ENCODE measurements at places on chromosomes 16 and 17.
A peak's percentile ranks its signal among the peaks of the same experiment; 100 is the strongest.

GRCh38 chr16:87297918-87298631 is 19.1 kb downstream of the C16orf95 start:
- DNase-seq: no peak

GRCh38 chr17:63519972-63520882 is 2.9 kb upstream of the KCNH6 start:
- DNase-seq: peak; percentile 37

- no peak for DNase-seq
Observed at GRCh38 chr16:56673921-56674320, 4.3 kb downstream of the MT1H start.

GRCh38 chr17:10421900-10422542 is at the start of gene MYH8:
TSS of gene MYH8 (minus strand) at chr17:10421950. CDS start at chr17:10420227, 1,723 bp downstream.
- no peak for DNase-seq

DNA sequence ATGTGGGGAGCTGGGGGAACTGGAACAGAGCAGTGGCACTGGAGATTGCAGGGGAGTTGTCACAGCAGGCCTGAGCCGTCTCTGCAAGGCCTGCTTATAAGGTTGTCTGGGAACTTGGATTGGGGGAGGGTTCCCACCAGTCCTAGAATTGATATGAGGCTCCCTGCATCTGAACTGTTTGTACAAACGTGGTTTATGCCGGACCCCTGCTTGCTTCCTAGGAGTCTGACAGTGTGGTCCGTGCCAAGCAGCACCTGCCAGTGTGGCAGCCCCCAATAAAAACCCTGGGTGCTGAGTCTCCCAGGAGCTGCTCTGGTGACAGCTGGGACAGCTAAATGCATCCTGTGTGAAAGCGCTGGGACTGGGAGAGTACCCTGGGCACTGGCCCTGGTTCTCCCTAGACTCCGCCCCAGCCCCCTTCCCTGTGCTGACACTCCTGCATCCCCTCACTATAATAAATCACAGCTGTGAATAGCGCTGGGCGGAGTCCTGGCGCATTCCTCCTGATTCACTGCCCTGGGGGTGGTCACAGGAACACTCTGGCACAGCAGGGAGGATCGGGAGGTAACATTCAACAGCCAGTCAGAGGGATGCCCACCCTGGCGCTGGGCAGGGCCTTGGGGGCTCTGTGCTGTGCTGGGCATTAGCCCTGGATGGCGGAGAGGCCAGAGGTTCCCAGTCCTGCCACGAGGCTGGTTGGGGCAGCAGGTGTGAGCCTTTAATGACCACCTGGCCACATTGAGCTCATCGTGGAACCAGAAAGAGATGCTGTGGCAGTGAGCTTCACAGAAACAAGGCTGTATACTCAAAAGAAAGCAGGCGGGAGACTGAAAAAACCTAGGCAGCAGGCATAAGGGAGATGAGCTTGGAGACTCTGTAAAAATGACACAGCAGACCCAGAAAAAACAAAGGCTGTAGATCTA is 45.6 kb downstream of the RMI2 start:
- DNase-seq: no peak

GRCh38 chr17:17344507-17345293 is 41.5 kb downstream of the NT5M start:
- DNase-seq: no peak

GRCh38 chr17:73569762-73570319 is 74.4 kb downstream of the SDK2 start:
- no peak for DNase-seq

DNA sequence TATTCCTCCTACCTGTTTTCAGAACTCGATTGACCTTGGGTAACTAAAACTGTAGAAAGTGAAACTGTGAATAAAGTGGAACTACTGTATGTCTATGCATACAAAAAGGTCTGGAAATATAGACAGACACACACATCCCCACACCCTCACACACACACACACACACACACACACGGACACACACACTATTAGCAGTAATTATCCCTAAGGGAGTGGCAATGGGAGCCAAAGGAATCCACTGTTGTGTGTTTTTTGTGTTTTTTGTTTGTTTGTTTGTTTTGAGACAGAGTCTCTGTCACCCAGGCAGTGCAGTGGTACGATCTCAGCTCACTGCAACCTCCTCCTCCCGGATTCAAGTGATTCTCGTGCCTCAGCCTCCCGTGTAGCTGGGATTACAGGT is 26.6 kb upstream of the SRCIN1 start:
- no peak for DNase-seq

- DNase-seq: no peak
Observed at GRCh38 chr17:58626905-58627304, 64.9 kb downstream of the TEX14 start.

- no peak for DNase-seq
Observed at GRCh38 chr17:74213861-74214391, 555 bp downstream of the TTYH2 start.

GRCh38 chr16:66069587-66069986 is 296.9 kb upstream of the CDH5 start:
- no peak for DNase-seq

DNA sequence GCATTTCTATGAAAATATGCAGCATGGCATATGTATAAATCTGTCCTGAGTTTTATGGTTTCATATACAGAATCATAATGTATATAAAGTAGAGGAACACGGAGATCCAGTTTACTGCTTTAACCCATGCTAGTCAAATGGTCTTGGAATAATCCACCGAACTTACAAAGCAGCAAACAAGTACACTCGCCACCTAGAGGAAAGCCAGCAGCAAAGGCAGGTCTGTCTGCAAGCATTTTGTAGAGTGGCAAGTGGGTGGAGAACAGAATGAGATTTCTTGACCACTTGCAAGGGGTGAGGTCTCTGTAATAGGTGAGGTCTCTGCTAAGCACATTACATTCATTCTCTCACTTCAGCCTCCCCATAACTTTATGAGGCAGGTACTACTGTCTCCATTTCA is 308.3 kb downstream of the CA10 start:
- DNase-seq: no peak

DNA sequence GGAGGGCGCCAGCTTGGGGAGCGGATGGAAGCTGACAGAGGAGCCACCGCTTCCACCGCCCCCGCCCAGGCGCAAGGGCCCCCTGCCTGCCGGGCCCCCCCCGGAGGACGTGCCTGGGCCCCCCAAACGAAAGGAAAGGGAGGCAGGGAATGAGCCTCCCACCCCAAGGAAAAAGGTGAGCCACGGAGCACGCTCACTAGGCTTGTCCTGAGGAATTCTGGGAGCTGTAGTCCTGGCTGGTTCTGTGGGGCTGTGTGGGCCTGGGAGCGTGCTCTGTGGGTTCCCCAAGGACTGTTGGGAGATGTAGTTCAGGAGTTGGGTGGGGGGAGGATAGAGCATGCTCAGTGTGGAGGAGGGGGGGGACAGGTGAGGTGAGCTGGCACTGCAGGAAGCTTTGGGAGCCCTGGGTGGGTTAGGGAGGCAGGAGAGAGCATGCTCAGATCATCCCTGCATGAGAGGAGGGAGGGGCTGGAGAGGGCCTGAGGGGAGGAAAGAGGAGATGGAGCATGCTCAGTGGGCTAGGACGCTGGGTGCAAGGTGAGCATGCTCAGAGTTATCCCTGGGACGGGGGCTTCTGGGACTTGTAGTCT is 4.5 kb downstream of the FBXL19 start:
- DNase-seq: no peak

- no peak for DNase-seq
Observed at GRCh38 chr16:28091656-28092055, 28.1 kb upstream of the GSG1L start.

DNA sequence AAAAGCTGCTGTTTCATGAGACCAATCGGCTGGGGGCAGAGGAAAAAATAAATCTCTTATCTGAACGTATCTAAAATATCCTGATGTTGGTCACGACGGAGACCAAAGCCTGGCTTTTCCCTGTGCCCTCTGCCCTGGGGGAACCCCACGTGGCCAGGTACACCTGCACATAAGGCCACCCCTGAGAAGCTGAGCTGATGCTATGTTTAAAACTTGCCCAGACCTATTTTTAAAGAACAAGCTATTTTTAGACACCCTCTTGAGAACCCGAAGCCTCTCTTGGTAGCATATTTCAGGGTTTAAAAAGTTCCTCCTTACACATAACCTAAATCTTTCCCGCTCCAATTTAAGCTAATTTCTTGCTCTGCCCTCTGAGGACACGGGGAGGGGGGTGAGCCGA is 210.4 kb downstream of the GSG1L start:
- no peak for DNase-seq

GRCh38 chr17:76575570-76575969 is 10.1 kb downstream of the ST6GALNAC2 start:
- DNase-seq: no peak

DNA sequence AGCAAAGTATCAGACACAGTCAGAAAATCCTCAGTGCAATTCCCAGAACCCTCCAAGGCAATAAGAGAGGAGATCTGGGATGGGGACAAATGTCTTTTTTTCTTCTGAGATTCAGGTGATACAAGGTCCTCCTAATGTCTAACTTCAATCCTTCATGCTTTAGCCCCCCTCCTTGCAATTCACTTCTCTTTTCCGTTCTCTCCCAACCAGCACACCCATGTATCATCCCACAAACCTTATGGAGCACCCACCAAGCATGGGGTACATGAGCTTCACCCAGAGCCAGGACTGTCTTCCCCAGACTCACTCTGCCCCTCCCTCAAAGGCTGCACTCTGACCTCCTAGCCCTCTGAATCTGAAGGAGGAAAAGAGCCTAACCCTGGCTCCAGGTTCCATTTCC is 10.1 kb downstream of the HDAC5 start:
- DNase-seq: no peak

- DNase-seq: no peak
Observed at GRCh38 chr17:79843816-79844800, 4.9 kb upstream of the CBX4 start.

GRCh38 chr17:68222606-68223005 is 25.2 kb upstream of the AMZ2 start:
- no peak for DNase-seq

DNA sequence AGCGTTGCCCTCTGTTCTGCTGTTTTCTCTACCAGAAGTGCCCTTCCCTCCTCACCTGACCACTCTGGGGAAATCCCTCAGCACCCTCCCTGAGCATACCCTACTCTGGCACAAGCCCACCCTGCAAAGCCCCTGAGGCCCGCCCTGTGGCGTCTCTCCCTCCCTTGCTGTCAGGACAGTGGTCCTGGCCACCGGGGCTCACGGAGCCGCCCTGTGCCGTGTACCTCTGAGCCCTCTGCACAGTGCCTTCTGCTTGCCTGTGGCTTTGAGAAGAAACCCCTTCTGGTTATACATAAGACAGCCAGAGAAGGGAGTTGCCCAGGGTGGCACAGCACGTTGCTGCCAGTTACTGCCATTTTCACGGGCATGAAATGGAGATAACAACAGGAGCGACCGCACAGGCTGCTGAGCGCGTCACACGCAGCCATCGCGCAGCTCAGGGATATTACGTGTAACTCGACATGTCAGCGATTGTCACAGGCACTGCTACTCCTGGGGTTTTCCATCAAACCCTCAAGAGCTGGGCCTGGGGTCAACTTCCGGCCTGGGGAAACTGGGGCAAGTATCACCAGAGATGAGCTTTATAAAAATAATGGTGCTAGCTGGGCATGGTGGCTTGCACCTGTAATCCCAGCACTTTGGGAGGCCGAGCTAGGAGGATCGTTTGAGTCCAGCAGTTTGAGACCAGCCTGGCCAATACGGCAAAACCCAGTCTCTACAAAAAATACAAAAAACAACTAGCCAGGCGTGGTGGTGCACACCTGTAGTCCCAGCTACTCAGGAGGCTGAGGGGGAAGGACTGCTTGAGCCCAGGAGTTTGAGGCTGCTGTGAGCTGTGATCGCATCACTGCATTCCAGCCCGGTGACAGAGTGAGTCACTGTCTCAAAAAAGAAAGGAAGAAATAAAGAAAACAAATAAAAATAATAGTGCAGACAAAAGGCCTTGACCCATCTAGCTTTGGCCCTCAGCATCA is 14.8 kb downstream of the SCGB1C2 start:
- DNase-seq: no peak

DNA sequence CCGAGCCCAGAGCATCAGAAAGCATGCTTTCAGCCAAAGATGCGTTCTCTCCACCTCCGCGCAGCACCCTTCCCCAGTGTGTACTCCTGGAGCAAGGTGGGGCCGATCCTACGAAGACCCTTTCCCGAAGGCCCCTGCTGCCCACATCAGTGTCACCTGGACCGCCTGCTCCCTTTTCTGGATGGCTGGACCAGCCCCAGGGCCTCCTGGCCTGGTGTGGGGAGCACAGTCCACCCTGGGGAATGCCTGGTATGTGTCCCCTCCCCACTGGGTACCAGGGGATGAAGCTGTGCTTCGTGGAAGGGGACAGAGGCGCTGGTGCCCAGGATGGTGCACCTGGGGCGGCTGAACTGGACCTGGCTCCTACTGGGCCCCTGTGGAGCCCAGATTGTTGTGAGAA is 173.8 kb downstream of the SEC14L1 start:
- DNase-seq: no peak

DNA sequence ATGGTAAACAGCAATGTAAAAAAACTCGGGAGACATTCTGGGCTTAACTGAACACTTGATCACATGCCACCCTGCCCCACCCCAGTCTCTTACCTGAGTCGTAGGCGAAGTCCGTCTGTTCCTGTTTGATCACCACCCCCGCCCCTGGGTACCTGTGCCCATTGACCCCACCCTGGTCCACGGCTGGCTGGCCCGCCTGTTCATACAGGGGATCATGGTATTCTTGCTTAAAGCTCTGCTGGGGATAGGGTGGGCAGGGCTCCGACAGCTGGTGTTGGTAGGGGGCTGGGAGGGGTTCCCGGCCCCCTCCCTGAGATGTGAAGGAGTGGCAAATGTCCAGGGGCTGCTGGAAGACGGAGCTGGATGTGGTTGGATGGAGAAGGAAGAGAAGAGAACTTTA is 13.6 kb downstream of the ETV4 start:
- DNase-seq: no peak

GRCh38 chr16:8767176-8767575 is 30.3 kb downstream of the TMEM186 start:
- no peak for DNase-seq

GRCh38 chr16:57748596-57748995 is 13.0 kb downstream of the KATNB1 start:
- DNase-seq: no peak

- DNase-seq: no peak
Observed at GRCh38 chr16:9556949-9557665, 465.7 kb downstream of the HAPSTR1 start.

GRCh38 chr16:74472010-74472409 is 50.7 kb upstream of the CLEC18B start:
- DNase-seq: no peak

DNA sequence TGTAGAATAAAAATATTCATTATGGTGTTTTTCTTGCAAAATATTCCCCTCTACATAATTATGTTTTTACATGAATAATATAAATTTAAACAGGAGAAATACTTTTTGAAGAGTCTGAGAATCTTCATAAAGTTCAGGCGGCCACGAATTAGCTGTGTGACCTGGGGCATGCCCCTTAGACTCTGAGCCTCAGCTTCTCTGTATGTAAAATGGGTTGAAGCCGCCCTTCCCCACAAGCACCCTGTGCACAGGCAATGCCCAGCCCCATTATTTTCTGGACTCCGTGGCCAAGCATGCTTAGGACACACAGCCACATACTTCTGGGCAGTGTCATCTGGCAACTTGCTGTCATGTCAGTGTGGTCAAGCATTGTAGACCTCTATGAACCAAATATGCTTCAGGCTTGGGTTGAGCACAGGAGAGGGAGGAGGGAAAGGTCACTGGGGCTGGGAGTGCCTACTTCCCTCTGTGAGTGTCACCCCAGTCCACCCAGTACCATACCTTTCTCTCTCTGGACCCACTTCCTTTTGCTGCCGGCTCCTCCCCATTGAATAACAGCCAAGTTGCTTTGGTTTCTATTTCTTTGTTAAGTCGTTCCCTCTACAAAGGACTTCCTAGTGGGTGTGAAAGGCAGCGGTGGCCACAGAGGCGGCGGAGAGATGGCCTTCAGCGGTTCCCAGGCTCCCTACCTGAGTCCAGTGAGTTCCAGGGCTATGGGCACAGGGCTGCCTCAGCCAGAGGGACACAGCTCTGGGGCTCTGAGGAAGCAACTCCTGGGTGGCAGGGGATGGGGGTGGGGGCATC is at the start of gene LGALS9:
LGALS9 (plus strand) TSS at position 582 of the 804 bp plus-strand sequence; CDS start at position 660, 78 bp downstream.
- DNase-seq: no peak

Data from kidney epithelial cell (primary cell).